ENCODE measurements at places on chromosomes 1 and 21.
A peak's percentile ranks its signal among the peaks of the same experiment; 100 is the strongest.

- no peak for DNase-seq
Measured at GRCh38 chr1:166905900-166906299, 29.8 kb upstream of the TADA1 start.

DNA sequence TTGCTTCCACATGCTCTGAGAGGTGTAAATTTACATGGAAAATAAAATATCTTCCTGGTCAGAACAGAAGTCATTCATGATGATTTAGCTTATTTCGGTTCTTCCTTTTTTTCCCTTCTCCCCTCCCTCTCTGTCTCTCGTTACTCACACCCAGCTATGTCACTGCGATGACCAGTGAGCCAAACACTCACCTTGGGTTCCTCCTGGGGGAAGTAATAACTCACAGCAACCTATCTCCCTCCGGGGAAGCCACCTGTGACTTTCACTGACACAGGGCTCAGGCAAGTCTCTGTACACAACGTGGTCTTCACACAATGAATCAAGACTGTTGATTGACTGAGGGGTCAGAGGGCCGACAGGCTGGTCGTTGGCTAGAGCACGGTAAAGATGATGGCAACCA is 135.3 kb upstream of the VANGL1 start:
- DNase-seq, result no peak

DNA sequence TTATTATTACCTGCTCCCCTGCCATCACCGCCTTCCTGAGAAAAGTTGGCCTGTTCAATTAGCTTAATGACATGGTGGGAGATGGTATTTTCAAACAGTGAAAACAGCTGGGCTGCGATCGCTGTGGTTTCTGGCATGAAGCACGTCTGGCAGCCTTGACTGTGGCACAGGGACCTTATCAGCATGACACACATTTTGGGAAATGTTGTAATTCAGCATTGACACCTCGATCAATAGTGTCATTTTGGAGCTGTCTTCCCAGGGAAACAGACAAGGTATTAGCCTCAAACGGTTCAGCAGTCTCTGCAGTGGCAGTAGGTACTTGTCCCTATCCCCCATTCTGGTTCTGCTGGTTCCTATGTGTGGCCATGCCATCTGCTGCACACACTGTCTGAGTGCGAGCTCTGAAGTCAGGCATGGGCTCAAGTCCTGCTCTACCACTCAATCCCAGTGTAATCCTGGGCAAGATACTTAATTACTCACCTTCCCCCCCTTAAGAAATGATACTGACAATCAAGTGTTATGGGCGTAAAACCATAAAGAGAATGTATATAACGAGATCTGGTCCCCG is 154.5 kb upstream of the KCND3 start:
- no peak for DNase-seq

DNA sequence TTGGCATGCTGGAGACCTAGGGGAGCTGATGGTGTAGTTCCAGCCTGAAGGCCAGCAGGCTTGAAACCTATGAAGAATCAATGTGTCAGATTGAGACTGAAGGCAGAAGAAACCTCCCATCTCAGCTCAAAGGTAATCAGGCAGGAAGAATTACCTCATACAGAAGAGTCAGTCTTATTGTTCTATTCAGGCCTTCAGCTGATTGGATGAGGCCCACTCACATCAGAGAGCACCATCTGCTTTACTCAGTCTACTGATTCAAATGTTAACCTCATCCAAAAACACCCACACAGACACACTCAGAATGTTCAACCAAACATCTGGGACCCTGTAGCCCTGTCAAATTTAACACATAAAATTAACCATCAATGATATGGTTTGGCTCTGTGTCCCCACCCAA is 13.7 kb upstream of the CCN1 start:
- DNase-seq, result no peak

- peak; percentile 22 for DNase-seq
Measured at GRCh38 chr1:224377676-224378006, 21.0 kb downstream of the CNIH4 start.

DNA sequence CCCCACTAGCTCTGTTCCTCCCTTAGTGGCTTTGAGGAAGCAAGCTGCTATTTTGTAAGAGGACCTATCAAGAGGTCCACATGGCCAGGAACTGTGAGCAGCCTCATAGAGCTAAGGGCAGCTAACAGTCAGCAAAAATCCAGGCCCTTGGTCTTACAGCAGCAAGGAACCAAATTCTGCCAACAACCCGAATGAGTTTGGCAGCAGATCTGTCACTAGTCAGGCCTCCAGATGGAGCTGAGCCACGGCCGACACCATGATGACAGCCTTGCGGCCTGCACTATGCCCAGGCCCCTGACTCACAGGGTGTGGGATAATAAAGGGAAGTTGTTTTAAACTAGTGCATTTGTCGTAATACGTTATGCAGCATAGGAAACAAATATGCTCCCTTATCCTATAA is 28.0 kb upstream of the H3-3A start:
- DNase-seq, result peak; percentile 74

DNA sequence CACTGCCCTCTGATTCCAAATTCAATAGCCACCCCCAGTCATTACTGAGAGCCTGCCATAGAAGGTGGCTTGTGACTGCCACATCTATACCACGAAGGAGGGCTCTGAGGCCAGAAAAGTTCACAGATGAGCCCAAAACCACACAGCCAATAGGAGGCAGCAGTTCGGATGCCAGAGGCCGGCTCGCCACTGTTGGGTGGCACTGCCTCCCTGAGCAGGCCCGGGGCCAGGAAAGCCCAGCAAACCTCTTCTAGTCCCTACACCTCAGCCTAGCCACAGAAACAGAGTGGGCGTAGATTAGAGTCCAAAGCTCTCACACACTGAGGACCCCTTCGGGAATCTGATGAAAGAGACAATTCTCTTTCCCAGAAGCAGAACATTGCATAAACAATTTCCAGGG is 5.9 kb upstream of the CAMK2N1 start:
- DNase-seq, result no peak

DNA sequence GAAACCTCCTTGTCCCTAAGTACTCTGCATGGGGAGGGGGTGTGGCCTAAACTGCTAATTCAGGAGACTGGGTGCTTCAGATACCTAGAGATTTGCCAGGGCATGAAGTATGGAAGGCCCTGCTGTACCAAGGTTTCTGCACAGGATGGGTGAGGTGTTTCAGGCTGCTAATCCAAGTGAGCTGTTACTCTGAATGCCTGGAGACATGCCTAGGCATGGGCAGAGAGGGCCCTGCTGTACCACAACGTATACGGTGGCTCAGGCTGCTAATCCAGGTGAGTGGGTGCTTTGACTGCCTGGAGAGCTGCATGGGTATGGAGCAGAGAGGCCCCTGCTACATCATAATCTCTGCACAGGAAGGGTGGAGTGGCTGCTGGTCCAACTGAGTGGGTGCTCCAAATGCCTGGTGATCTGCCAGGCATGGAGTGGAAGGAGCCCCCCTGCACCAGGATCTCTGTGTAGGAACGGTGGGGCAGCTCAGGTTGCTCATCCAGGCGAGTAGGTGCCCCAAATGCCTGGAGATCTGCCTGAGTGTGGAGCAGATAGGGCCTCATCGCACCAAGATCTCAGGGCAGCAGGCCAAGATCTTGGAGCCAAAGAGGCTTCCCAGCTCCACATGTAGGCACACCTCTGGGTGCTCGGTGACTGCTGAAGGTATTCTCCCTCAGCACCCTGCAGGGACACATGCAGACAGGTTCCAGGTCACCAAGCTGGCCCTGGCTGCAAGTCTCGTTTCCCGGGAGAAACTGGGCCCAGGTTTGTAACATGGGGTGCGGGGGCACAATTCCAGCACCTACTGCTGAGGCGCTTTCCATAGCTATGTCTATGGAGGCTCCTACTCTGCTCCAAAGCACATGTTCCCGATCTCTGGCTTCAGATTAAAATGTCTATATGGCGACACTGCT is 252.5 kb upstream of the PLXNA2 start:
- DNase-seq, result peak; percentile 66

DNA sequence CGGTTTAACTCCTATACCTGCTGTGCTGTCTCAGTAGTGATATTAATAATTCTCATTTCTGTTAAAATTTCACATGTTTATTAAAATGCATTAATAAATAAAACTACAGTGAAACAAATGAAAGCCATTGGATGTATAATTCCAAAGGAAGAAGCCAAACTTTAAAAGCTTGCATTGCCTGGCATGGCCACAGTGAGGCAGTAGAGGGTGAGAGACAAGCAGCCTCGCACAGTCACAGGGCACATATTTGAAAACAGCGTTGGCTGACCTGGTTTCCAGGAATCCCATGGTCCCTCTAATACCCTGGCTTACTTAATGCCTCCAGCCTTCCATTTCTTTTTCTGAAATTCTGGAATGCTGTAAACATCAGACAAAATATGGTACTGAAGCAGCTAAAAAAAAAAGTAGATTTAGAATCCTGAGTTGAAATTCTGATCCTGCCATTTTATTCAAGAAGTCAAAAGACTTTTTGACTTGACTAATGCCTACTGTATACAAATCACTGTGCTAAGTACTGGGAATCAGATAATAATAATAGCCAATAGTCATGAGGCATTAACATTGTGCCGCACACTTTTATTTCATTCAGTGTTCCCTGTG is 6.7 kb upstream of the RNASEL start:
- DNase-seq, result no peak

GRCh38 chr21:45998276-45998701 is 16.7 kb downstream of the COL6A1 start:
- no peak for DNase-seq

DNA sequence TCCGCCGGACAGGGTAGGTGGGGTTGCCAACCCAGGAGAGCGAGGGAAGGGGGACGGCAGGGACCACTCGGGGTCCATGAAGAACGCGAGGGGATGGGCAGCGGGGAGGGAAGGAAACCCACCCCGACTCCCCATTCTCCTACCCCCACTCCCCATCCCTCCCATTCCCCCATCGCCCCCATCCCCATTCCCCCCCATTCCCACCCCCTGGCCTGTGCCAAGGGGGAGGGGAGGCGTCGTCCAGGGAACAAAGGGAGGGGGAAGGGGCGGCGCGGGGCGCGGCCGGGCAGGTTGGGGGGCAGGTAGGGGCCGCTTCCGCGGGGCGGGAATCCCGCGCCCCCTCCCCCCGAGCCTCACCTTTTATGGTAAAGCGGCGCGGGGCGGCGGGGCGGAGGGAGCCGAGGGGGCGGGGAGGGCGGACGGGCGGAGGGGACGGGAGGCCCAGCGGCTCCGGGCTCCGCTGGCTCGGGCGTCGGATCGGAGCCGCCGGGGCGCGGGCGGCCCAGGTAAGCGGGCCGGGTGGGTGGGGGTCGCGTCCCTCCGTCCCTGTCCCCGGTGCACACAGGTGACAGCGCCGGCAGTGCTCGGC is at the start of gene FBLIM1:
Gene FBLIM1, plus strand, starts transcription at position 453 of the 589 bp plus-strand sequence. CDS start 6,189 bp downstream, outside the sequence.
- no peak for DNase-seq
